Stimulated activated CD4-positive, alpha-beta T cell treated with anti-CD3 and anti-CD28 coated beads, Interleukin-2, amount 100 ng/mL, for 48 hours (primary cell): ENCODE measurements at places on chromosomes 5 and 9.

- no peak for DNase-seq
Observed at GRCh38 chr5:180081481-180081880, 9.9 kb upstream of the RNF130 start.

- no peak for DNase-seq
Observed at GRCh38 chr5:168471785-168472184, 14.5 kb upstream of the RARS1 start.

DNA sequence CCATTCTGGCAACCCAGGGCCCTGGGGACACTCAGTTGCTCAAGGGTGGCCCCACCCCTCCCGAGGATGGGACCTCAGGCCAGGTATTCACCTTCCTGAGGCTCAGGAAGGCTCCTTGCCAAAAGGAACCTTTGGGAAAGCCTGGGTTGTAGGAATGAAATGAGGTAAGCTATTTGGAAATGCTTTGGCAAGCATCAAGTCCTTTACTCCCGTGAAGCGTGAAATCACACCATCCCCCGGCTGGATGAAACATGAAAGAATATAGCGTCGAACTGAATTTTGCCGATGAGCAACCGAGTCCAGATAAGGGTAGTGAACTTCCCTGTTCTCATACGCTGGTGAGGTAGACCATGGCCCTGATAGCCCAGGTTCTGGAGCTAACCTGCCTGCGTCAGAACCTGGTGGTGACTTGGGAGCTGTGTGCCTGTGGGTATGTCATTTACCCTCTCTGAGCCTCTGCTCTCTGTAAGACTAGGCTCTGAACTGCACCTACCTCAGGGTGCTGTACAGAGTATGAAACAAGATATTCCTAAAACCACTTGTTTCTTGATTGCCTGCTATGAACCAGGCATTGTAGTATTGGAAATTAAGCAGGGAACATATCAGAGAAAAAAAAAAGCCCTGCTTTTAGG, 105.3 kb upstream of the BOD1 start:
- DNase-seq, result no peak

DNA sequence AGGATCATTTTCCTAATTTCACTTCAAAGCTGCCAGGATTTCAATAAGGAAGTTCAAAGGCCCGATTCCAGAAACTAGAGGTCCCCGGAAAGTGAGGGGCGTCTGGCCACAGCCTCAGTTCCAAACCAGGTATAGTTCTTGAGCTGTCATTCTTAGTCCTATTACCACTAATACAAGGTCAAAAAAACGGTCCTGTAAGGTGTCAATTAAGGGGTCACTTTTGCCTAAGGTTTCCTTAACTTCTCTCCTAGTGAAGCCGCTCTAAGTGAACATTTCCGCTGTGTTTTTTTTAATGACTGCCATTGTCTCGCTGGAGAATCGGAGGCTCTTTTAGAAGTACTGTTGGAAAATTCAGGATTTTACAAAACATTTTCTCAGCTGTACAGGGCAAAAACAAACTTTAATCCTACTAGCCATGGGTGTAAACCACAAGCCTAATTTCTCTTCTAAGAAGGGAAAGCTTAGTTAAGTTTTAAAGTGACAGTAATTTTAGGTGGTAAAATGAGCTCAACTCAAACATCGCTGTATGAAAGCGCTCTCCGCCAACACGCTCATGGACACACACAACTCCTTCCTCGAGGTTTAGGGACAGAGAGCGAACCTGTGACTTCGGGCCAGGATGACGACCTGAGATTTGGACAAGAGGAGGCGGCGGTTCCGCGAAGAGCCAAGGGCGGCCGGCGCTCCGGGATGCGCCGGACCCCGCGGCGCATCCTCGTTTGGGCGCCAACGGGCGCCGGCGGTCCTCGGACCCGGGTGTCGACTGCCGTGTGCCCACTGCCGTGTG, 76.7 kb upstream of the IFNE start:
- DNase-seq, result no peak

DNA sequence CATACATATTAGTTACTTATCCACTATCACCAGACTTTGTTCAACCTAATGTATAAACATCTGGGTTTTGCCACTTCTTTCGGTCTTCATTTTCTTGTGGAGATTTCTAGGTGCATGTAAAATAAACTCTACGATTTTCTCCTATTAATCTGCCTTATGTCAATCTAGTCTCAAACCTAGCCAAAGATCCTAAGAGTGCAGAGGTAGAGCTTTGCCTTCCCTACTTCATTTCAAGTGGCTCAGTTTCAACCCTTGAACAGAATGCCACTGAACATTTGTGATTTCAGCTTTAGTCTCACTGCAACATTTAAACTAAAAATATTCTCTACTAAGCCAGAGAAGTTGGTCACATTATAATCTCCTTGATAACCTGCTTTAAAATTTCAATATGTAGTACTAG, 94.0 kb downstream of the EDIL3 start:
- no peak for DNase-seq

DNA sequence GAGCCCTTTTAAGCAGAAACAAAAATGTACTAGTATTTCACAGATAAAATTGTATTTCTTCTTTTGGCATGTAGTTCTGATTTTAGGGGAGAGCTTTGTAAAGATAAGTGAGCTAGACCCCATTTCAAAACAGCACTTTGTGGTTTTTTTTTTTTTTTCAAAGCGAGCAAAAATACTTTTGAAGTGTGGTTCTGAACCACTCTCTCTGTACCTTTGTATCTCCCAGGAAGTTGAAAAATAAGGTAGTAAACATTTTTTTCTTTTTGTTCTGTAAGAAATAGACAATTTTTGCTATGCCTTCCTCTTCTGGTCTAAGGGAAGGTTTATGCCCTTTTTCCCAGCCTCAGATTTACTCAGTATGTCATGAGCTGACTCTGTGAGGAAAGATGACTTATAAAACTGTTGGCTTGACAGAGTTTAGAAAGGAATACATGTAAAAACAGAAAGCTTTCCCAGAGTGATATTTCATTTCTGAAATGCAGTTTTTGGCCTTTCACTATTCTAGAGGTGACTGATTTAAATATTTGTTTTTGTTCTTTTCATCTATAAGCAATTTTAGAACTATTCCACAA, 12.5 kb downstream of the ERCC6L2 start:
- DNase-seq, result no peak

DNA sequence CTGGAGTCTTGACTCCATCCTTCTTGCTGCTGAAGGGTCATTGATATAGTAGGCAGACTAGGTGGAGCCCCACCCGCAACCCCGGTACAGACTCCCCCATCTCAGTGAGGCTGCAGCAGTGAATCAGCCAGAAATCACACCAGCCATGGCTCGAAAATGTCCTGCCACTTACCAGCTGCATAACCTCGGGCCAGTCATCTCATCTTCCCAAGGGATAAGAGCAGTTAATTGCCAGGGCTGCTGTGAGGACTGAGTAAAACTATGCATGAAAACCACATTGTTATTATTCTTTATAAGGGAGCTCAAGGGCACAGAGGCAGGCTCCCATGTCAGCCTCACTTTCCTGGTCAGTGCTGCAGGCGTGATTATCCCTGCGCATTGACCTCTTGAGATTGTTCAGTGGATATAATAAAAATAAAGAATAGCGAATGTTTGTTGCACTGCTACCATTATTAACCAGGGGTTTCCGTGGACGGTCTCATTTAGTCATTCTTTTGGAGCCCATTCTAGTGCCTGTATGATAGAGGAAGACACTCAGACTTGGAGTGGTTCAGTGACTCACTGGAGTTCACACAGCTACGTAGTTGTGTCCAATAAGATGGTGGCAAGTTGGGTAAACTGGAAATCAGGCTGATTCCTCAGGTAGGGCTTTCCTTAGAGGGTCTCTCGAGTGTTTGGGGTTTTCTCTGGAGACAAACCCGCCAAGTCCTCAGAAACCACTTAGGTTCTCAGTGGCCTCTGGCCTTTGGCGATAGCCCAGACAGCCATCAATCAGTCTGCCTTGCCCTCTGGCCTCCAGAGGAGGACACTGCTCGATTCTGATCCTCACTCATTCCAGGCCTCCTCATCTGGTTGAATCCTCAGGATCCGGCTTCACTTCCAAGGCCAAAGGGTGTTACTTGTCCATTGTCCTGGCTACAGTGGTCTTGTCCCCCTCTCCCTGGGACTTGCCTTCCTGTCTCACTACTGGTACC, 39.9 kb downstream of the COL15A1 start:
- no peak for DNase-seq

GRCh38 chr5:33938881-33939280, 2.7 kb downstream of the RXFP3 start:
- DNase-seq, result no peak
